ENCODE measurements at places on chromosomes 4 and X. TPM values are rescaled to one million over a fixed set of nuclear protein-coding genes. Genes with fewer than 3 reads are reported as not detected.

CDS1 gene
- not detected for total RNA-seq

TGIF2LX gene
- total RNA-seq: not detected

VCX gene
- not detected for total RNA-seq

EVC gene
- total RNA-seq: 40.9 TPM

IGFBP7 gene
- 3,484 TPM for total RNA-seq

SMIM43 gene
- total RNA-seq: not detected

CT45A2 gene
- total RNA-seq: not detected

USP17L21 gene
- total RNA-seq: not detected

IL2 gene
- not detected for total RNA-seq

All from osteocyte (in vitro differentiated cells).